ENCODE measurements at places on chromosomes 5 and 9. TPM values are rescaled to one million over a fixed set of nuclear protein-coding genes. Genes with fewer than 3 reads are reported as not detected.

DNA sequence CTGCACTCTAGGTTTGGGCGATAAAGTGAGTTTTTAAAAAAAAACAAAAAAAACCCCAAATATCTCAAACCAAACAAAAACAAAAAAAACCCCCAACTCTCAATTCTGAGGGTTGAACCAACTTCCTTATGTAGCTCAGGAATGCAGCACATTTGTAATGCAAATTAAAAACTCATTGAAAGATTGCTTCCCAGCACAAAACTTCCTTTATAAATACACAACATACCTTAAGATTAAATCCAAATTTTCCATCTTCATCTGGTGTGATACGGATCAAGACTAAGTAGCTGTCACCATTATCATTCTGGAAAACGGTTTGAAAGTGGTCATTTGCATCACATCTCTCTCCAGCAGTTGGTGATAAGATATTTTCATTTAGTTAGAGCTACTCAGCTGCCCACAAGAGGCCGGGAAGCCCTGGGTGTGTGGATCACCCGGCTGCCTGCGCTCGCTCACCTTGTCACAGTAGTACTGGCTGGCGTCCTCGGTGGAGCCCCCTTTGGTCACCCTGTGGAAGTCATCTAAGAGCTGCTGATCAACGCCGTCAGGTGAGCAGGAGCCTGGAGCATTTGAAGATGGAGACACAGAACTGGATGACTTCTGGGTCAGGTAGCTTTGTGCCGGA lies 88.2 kb downstream of the PTPN3 start:
- DNase-seq: no peak

- DNase-seq: no peak
These were observed 641.9 kb upstream of the RORB start for GRCh38 chr9:73855206-73855605.

GRCh38 chr5:132586063-132586462 lies 29.3 kb downstream of the RAD50 start:
- no peak for DNase-seq

DNA sequence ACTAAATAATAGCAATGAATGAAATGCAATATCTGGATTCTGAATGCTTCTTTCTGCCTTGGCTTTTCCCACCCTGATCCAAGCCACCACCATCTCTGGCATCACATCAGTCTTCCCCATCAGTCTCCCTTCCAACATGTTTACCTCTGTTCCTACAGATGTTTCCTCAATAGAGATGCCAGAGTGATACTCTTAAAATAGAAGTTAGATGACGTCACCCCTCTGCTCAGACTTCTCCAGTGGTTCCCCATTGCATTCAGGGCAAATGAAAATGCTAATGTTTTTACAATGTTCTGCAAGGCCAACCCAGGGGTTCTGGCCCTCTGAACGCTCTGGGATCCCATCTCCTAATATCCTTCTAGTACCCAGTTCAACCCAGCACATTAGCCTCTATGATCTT lies 305.8 kb downstream of the TRIM32 start:
- no peak for DNase-seq

DNA sequence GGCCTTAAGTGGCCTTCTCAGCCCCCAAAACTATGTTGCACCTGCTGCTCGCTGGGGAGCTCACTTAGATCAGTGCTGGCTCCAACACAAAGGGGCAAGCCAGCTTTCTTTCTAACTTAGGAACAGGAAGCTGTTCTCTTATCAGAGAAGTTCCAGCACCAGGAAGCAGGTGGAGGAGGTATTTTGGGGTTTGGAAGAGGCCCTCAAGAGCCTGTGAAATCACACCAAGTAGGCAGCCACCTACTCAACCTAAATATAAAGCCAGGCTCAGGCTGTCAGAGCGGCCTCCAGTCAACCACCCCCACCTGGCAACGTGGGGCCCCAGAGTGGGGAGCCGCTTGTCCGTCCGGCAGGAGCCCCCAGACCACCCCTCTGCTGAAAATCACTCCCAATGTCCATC lies 152.8 kb downstream of the OLFM1 start:
- DNase-seq: no peak

GRCh38 chr9:40884072-40884901 lies 244.2 kb downstream of the FOXD4L6 start:
- no peak for DNase-seq

Gene IGIP
- polyA plus RNA-seq: 1.3 TPM
